Osteocyte (in vitro differentiated cells): ENCODE measurements at places on chromosomes 3 and 15.

DNA sequence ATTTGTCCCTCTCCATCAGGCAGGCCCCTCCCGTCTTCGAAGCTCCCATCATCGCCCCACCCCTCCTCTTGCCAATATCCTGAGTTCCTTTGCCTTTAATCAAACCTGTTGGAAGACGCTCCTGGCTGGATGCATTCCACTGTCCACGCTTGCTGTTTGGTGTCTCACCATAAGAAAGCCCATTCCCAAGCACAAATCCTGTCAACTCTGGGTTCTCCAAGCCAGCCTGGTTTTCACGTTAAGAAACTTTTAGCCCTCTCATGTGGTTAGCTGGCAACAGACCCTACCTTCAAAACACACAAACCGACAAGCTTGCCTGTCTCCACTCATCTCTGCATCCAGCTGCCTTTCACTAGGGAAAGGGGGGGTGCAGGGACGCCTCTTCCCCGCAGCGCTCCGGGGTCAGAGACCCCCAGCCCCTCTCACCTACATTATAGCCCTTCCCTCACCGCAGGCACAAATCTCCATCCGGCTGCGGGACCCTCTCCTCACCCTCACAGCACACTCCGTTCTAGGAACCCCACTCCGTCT lies 1.1 kb downstream of the GORASP1 start:
- peaks cover 39% of the 10 kb centered on the region for H3K4me1 ChIP-seq
- H3K4me3 ChIP-seq = peak overlapping the region; percentile 92
- H3K27me3 ChIP-seq = no peaks in the 10 kb centered on the region
- peaks cover 2% of the 10 kb centered on the region for H3K36me3 ChIP-seq

GRCh38 chr3:124526601-124527000 lies 203.7 kb upstream of the UMPS start:
- no peak for DNase-seq
- no peak overlapping the region for H3K4me3 ChIP-seq
- no peak overlapping the region for H3K27ac ChIP-seq
- H3K36me3 ChIP-seq = no peaks in the 10 kb centered on the region
- no peaks in the 10 kb centered on the region for H3K4me1 ChIP-seq

DNA sequence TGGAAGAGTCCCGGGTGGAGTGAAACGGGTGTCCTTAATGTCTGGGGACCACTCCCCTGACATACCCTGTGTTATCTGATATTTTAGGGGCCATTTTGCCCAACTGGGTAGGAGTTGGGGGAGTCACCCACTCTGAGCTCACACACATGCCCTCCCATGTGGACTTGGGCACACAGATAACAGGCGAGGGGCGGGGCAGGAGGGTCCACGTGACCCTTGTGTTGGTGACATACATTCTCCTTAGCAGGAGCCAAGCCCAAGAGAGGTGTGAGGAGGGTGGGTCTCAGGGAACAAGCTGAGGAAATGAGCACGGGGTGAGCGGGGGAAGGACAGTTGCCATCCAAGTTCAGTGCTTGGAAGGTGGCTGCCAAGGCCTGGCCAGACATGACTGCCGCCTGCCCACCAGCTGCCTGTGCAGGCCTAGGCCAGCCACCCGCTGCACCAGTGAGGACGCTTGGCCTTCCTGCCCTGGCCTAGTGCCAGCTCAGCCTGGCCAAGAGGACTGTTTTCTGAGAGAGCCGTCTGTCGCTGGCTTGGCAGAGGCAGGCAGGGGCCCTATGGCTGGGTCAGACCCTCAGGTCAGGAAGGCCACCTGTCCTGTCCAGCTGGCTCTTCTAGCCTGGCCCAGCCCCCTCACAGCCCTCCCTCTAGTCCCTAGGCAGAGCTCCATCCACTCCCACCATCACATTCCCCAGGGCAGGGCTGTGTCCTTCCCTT lies 31.3 kb upstream of the TMEM115 start:
- H3K36me3 ChIP-seq = no peaks in the 10 kb centered on the region
- H3K27ac ChIP-seq = no peak overlapping the region
- no peak overlapping the region for H3K4me3 ChIP-seq
- no peaks in the 10 kb centered on the region for H3K4me1 ChIP-seq

DNA sequence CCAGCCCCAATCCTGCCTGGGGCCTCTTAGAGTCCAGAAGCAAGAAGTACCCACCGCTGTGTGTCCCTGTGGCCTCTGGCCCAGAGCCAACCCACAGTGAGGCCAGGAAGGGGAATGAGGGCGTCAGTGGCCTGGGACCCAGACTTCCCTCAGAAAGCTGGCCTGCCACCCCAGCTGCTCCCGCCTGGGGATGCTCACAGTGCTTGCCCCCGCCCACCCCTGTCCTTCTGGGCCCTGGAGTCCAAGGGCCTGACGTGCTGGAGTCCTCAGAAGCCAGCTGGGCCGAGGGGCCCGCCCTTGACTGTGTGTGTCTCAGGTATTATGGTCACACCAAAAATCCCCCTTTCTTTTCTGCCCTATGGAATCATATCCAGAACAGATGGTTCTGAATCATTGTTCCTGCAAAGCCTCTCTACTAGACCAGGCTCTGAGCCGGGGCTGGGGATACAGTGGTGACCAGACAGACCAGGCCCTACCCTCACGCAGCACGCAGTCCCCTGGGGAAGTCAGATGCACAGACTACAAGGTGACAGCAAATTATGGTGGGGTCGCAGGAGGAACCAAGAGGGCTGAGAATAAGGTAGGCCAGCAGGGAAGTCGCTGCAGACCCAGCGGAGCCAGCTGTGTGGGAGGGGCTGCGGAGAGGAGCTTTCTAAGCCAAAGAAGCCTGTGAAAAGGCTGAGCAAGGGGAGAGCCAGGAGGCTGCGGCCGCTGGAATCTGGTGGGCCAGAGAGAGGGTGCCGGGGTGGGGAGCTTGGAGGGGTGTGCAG lies 99.1 kb downstream of the VGLL4 start:
- peaks cover 5% of the 10 kb centered on the region for H3K36me3 ChIP-seq
- no peaks in the 10 kb centered on the region for H3K27me3 ChIP-seq
- H3K27ac ChIP-seq = peak overlapping the region; percentile 76
- DNase-seq = no peak

GRCh38 chr15:92883876-92884435 lies 16.2 kb upstream of the CHD2 start:
- H3K4me3 ChIP-seq = peak overlapping the region; percentile 87
- peaks cover 46% of the 10 kb centered on the region for H3K4me1 ChIP-seq
- peak overlapping the region; percentile 99 for H3K27ac ChIP-seq
- H3K27me3 ChIP-seq = no peaks in the 10 kb centered on the region
- DNase-seq = no peak
- H3K36me3 ChIP-seq = peaks cover 50% of the 10 kb centered on the region

DNA sequence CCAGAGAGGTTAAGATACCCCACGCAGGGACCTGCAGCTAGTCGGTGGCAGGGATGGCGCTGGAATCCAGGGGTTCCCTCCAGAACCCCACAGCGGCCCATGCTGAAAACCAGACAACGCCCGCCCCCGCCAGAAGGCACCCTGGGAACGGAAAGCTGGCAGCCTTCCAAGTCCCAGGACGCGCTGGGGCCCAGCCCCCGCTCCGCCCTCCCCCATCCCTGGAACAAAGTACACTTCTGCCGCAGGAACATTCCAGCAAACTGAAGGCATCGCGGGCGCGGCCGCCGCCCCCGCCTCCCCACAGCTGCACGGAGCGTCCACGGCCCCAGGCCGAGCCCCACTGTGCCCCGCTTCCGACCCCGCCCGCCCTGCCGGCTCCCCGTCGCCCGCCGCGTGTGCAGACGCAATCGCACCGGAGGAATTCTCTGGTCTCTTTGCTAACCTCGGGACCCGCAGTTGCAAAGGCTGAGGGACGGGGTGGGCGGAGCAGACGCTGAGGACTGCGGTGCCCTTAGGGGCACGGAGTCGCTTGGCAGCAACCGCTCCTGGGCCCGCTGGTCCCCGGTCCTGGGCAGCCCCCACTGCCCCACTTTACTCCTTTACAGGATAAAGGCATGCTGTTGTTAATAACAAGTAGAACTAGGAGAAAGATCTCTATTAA lies 44.8 kb upstream of the RNU6-1 start:
- DNase-seq = peak; percentile 90
- peak overlapping the region; percentile 86 for H3K27ac ChIP-seq

GRCh38 chr3:24588629-24589512 lies 94.2 kb upstream of the THRB start:
- H3K27ac ChIP-seq = no peak overlapping the region
- H3K4me3 ChIP-seq = no peak overlapping the region
- no peaks in the 10 kb centered on the region for H3K36me3 ChIP-seq
- H3K4me1 ChIP-seq = peaks cover 16% of the 10 kb centered on the region

GRCh38 chr15:71505962-71506361 lies 304.4 kb upstream of the NR2E3 start:
- peaks cover 19% of the 10 kb centered on the region for H3K27me3 ChIP-seq
- peaks cover 3% of the 10 kb centered on the region for H3K36me3 ChIP-seq
- no peak overlapping the region for H3K27ac ChIP-seq
- no peak for DNase-seq
- H3K4me1 ChIP-seq = peaks cover 10% of the 10 kb centered on the region

DNA sequence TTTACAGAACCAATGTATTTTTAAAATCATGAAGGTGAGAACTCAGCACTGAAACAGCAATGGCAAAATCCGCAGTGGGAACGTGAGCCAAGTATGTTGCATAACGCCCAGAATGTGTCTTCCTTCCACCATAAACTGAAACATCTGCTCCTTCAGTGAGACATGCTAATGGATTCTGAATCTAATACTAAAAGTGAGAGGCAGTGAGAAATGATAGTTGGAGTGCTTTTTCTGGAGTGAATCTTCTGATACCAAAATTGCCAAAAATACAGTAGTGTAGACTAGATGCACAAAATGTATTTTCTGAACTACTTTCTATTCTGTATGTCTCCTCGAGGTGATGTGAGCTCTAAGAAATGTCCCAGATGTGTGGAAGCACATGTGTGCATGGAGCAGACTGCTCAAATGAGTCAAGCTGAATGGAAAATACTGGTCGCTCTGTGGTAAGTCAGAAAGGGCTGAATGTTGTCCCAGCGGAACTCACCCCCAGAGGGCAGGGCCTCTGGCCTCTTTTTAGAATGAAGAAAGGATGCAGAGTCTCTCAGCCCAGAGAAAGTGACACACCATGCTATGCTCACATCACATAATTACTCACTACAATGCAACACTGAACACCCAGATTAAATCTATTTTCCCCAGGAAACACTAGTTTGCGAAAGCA lies 73.0 kb downstream of the ATP10A start:
- H3K27me3 ChIP-seq = no peaks in the 10 kb centered on the region
- peak overlapping the region; percentile 92 for H3K27ac ChIP-seq
- peaks cover 78% of the 10 kb centered on the region for H3K4me1 ChIP-seq
- H3K4me3 ChIP-seq = peak overlapping the region; percentile 47
- peaks cover 4% of the 10 kb centered on the region for H3K36me3 ChIP-seq

DNA sequence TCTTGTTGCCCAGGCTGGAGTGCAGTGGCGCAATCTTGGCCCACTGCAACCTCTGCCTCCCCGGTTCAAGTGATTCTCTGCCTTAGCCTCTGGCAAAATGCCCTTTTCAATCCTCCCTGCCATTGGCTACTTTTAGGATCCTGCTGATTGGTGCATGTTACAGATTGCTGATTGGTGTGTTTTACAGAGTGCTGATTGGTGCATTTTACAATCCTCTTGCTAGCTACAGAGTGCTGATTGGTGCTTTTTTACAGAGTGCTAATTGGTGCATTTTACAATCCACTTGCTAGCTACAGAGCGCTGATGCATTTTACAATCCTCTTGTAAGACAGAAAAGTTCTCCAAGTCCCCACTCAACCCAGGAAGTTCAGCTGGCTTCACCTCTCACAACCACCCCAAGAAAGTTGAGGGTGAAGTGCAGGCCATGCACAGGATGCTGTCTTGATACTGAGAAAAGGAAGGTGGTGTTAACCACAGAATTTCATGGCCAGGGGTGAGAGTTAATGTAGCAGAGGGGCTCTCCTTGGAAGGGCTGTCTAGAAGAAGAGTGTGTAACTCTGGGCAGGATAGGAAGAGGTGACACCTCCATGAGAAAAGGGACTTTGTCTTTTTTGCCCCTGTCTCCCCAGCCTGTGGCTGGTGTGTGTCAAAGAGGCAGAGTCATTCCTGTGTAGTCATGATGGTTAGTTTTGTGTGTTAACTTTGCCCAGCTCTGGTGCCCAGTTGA lies 145.9 kb downstream of the APBA2 start:
- H3K4me3 ChIP-seq = no peak overlapping the region
- peaks cover 4% of the 10 kb centered on the region for H3K4me1 ChIP-seq
- no peaks in the 10 kb centered on the region for H3K27me3 ChIP-seq
- H3K27ac ChIP-seq = no peak overlapping the region
- no peak for DNase-seq

- H3K27ac ChIP-seq = no peak overlapping the region
- no peak for DNase-seq
- H3K36me3 ChIP-seq = no peaks in the 10 kb centered on the region
- H3K27me3 ChIP-seq = peaks cover 25% of the 10 kb centered on the region
- no peak overlapping the region for H3K4me3 ChIP-seq
Observed at GRCh38 chr15:49918121-49918520, 200.9 kb downstream of the ATP8B4 start.

DNA sequence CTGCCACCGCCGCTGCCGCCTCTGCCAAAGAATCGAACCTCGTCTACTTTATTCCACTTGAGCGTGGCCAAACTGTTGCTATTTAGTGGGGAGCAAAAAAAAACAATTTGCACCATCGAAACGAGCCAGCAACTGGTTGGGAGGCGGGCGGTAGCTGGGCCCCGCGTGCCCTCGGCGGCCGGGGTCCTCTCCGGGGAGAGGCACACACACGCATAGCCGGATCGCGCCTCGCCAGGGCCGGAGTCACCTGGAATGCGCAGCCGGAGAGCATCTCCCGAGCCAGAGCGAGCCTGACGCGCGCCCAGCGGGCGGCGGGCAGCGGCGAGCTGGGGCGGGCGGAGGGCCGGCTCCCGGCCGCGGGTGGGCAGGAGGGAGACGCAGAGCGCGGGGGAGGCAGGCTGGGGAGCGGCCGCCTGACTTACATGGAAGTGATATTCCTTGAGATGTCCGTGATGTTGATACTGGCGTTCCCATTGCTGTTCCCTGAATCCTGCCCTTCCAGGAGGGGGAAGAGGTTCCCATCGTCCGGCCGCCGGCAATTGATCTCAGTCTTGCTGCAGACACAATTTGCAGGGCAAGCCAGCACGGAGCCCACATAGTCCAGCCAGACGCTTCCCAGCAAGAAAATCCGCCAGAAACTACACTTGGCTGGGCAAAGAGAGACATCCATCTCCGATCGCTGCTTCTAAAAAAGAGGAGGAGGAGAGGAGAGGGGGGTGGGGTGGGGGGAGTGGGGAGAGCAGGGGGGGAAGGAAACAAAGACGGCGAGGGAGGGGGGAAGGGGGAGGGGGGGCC lies 858 bp downstream of the NTRK3 start:
- H3K27me3 ChIP-seq = peaks cover 58% of the 10 kb centered on the region
- no peak for DNase-seq
- H3K36me3 ChIP-seq = no peaks in the 10 kb centered on the region
- H3K4me1 ChIP-seq = peaks cover 18% of the 10 kb centered on the region
- H3K4me3 ChIP-seq = peak overlapping the region; percentile 57
